Keratinocyte (primary cell): ENCODE measurements at places on chromosomes 11 and 22. TPM values are rescaled to one million over a fixed set of nuclear protein-coding genes. Genes with fewer than 3 reads are reported as not detected.

OR56A5 gene
- not detected in 3 replicates for polyA plus RNA-seq

OR4X1 gene
- polyA plus RNA-seq, result not detected in 3 replicates

SCUBE1 gene
- polyA plus RNA-seq, result not detected in 3 replicates

GRIK4 gene
- not detected in 3 replicates for polyA plus RNA-seq

OR2D2 gene
- polyA plus RNA-seq, result 0.10 to 0.14 TPM in 2 of 3 replicates, not detected in the other

RAB36 gene
- 1.7 to 4.9 TPM (median 1.9 TPM) in 3 replicates for polyA plus RNA-seq

MSANTD4 gene
- 7.3 to 10.6 TPM (median 10.6 TPM) in 3 replicates for polyA plus RNA-seq

LRRC75B gene
- 4.3 to 10.5 TPM (median 4.9 TPM) in 3 replicates for polyA plus RNA-seq

SESN3 gene
- 13.5 to 35.2 TPM (median 34.6 TPM) in 3 replicates for polyA plus RNA-seq

TRAPPC4 gene
- 113 to 121 TPM (median 119 TPM) in 3 replicates for polyA plus RNA-seq

OR52I1 gene
- not detected in 3 replicates for polyA plus RNA-seq

ANO1 gene
- 9.1 to 158 TPM (median 45.2 TPM) in 3 replicates for polyA plus RNA-seq

GRCh38 chr22:30216710-30217109 is 29.8 kb downstream of the LIF start:
- H3K4me1 ChIP-seq, result peaks cover 15% of the 10 kb centered on the region
- H3K27ac ChIP-seq, result no peak overlapping the region
- H3K27me3 ChIP-seq, result peaks cover 6% of the 10 kb centered on the region
- no peak for DNase-seq
- no peaks in the 10 kb centered on the region for H3K36me3 ChIP-seq

GRCh38 chr22:34797826-34798225 is 268.1 kb upstream of the ISX start:
- H3K27ac ChIP-seq, result no peak overlapping the region
- DNase-seq, result no peak
- H3K4me3 ChIP-seq, result no peak overlapping the region
- peaks cover 22% of the 10 kb centered on the region for H3K27me3 ChIP-seq

DNA sequence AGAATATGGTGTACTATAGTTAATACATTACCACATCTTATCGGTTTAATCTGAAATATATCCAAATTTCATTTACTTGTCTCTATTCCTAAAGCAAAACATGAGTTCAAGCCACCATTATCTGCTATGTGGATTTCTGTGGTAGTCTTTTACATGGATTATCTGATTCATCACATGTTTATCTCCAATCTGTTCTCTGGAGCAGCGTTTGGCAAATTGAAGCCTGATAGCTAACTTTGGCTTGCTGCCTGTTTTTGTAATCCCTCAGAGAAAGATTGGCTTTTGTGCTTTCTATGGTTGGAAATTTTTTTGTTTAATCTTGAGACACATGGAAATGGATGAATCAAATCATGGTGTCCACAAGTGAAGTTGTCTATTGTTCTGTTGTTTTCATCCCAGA is 274.3 kb downstream of the JRKL start:
- no peak for DNase-seq
- H3K4me1 ChIP-seq, result no peaks in the 10 kb centered on the region
- no peak overlapping the region for H3K4me3 ChIP-seq
- H3K36me3 ChIP-seq, result no peaks in the 10 kb centered on the region

GRCh38 chr11:17287058-17287457 is 10.5 kb downstream of the NUCB2 start:
- peaks cover 1% of the 10 kb centered on the region for H3K36me3 ChIP-seq
- no peak for DNase-seq
- no peaks in the 10 kb centered on the region for H3K4me1 ChIP-seq
- H3K27ac ChIP-seq, result no peak overlapping the region
- H3K27me3 ChIP-seq, result no peaks in the 10 kb centered on the region

- H3K4me1 ChIP-seq, result no peaks in the 10 kb centered on the region
- no peak overlapping the region for H3K4me3 ChIP-seq
- H3K27ac ChIP-seq, result no peak overlapping the region
- no peaks in the 10 kb centered on the region for H3K36me3 ChIP-seq
- no peak for DNase-seq
- no peaks in the 10 kb centered on the region for H3K27me3 ChIP-seq
Measured at GRCh38 chr11:37849706-37850105, 1251.7 kb upstream of the RAG2 start.

GRCh38 chr22:20299746-20300136 is 20.1 kb downstream of the DGCR6L start:
- DNase-seq, result no peak
- H3K4me1 ChIP-seq, result no peaks in the 10 kb centered on the region
- H3K27me3 ChIP-seq, result peaks cover 29% of the 10 kb centered on the region

DNA sequence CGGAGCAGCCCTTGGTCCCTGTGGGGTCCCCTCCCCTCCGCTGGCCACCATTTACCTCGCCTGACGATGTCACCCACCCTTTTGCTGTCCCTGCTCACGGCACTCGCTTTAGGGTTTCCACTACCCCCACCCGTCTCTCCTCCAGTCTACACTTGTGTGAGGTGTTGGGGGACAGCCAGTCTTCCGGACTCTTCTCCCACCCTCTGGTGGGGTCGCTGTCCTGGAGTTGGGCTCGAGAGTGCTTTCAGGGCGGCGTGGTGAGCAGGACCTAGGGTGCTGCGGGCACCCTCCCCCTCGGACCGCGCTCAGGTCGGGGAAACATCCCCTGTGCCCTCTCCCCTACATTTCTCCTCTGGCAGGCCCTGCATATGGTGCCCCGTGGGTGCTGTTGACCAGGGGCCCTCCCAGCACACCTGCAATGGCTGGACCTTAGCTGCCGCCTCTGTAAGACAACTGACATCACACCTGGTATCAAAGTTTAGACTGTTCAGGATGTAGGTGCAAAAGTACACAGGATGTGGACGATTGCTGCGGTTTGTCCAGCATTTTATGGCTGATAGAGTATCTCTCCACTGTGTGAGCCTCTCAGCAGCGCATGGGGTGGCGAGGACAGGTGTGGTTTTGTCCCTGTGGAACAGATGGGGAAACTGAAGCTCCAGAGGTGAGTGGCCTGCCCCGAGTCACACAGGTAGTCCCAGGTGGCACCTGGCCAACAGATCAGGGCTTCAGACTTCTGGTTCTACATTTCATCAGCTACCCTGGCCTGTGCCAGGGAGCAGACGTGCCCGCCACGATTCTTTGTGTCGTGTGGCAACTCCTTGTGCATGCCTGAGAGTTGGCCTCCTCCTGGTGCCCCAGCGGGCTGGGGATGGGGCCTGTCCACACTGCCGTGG is 1.2 kb downstream of the GRK2 start:
- H3K4me1 ChIP-seq, result peaks cover 78% of the 10 kb centered on the region
- no peak for DNase-seq
- peak overlapping the region; percentile 84 for H3K4me3 ChIP-seq
- peak overlapping the region; percentile 46 for H3K27ac ChIP-seq

DNA sequence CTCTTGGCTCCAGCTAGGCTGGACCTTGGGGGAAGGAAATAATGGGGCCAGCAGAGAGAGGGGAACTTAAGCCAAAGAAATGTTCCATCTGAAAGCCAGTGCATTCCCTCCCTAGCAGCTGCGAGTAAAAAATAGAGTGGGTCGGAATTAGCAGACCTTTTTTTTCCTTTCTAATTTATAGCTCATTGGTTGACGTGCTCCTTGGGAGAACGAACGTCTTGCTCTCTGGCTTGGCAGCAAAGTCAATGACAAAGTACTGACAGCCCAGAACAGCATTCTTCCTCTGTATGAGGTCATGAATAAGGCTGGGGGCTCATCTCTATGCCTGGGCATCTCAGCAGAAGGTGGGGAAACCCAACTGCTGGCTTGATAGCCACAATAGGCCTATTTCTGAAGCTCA is 65.0 kb downstream of the SEZ6L start:
- H3K4me3 ChIP-seq, result no peak overlapping the region
- no peaks in the 10 kb centered on the region for H3K4me1 ChIP-seq
- H3K27me3 ChIP-seq, result peaks cover 3% of the 10 kb centered on the region
- no peaks in the 10 kb centered on the region for H3K36me3 ChIP-seq

DNA sequence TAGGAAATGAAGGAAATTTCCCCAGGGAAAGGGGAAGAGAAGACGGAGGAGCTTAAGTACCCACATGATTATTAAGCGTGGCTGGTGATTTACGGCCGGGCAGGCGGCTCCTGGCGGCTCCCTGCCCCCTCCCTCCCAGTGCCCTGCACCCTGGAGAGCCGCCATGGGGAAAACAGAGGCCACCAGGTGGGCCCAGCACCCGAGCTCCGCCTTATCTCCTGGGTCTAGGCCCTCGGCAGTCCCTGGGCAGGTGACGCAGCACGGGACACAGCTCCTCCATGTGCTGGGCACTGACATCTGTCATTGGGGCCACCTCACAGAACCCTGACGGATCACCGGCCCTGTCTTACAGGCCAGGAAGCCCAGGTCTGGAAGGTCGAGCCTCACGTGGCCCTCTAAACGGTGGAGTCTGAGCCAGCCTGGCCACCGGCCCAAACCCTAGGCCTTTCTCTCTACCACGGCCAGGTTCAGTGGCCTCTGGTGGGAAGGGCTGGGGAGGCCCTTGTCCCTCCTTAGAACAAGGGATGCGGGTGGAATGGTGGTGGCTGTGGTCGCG is 60.2 kb upstream of the PPARA start:
- DNase-seq, result no peak
- H3K4me3 ChIP-seq, result no peak overlapping the region
- peaks cover 69% of the 10 kb centered on the region for H3K4me1 ChIP-seq
- peak overlapping the region; percentile 80 for H3K27ac ChIP-seq

DNA sequence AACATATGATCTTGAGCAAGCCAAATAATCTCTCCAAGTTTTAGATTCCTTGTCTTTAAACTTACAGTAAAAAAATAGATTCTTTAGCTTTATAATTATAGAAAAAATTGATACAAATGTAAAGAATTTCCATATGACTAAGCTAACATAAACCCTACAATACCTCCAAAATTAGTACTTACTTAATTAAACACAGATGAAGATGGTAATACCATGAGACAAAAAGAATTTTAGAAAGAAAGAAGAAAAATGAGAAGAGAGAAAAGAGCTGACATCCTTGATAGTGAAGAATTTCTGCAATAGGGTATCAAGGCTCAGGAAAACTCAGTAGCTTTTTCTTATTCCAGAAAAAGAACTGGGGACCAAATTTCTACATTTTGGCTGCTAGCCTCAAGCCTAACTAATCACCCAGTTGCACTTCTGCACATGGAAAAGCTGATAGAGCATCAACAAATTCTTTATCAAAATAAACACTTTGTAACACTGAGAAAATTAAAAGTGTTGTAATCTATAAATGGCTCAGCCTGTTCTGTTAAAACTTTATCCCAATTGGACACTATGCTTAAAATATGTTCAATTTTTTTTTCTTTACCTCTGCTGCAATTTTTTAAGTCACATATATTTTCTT is 24.7 kb upstream of the SOX6 start:
- H3K27me3 ChIP-seq, result no peaks in the 10 kb centered on the region
- no peak overlapping the region for H3K4me3 ChIP-seq
- no peaks in the 10 kb centered on the region for H3K4me1 ChIP-seq
- no peak overlapping the region for H3K27ac ChIP-seq

GRCh38 chr11:110112457-110112856 is 19.3 kb downstream of the ZC3H12C start:
- no peaks in the 10 kb centered on the region for H3K27me3 ChIP-seq
- H3K4me1 ChIP-seq, result no peaks in the 10 kb centered on the region
- no peak overlapping the region for H3K4me3 ChIP-seq

DNA sequence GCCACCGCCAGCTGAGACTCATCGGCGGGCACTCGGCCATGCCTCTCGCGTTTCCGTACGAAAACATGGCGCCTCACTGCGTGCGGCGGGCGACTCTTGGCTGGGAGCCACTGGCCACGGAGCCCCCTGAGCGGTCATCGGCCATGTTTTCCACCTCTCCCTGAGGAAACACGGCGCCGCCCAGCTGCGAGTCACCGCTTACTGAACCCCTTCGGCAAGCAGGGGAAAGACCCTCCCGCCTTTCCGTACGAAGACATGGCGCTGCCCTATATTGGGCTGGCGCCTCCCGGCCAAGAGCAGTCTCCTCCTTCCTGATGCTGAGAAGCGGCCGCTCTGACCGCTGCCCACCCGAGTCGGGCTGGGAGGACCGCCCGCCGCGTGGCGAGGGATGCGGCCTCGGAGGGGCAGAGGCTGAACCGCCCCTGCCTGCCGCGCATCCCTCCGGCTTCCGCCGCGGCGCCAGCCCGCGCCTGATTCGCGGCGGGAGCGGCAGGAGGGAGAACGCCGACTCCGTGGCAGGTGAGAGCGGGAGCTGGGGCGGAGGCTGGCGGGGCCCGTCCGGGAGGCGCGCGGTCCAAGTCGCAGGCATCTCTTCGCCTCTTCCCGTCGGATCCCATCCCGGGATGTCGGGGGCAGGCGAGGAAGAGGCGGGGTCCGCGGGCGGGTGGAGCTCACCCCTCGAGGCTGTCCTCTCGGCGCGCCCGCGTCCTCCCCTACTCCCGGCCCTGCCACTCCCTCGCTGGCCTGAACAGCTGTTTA is at the start of gene TCP11L1:
Gene TCP11L1 (plus strand): TSS at position 299 of the 759 bp plus-strand sequence. CDS start 4,202 bp downstream, outside the sequence.
- H3K4me1 ChIP-seq, result peaks cover 29% of the 10 kb centered on the region
- no peak for DNase-seq
- peak within 1 kb of the TSS; percentile 97 for H3K27ac ChIP-seq

DNA sequence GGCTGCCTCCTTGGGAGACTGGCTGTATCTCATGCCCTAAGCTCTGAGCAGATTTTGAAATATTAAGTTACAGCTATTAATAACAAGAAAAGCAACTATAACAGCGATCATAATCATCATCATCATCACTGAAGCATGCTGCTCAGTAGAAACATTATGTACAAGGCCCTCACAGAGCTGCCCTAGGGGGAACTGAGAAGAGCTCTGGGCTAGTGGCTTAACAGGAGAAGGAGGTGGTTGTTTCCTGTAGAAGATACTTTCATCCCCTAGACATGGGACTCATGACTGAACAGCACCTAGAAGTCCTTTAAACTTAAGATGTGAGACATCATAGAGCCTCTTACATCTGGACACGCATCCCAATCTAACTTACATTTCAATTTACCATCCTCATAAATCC is 332.8 kb upstream of the PLET1 start:
- no peaks in the 10 kb centered on the region for H3K36me3 ChIP-seq
- H3K27me3 ChIP-seq, result no peaks in the 10 kb centered on the region

DNA sequence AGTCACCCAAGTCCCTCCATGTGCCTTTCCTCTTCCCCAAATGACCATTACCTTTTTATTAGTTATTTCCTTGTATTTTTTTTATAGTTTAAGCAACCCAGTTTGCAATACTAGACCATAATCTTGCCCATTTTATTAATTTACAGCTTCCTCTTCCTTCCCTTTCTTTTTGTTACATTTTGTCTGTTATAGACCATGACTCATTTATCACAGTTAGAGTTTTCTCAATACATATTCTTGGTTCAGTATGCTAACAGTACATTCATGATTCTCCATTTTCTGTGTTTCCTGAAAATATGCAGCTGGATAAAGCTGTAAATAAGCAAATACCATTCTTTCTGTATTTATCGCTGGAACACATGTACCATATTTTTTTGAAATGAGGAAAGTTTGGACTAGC is 376.7 kb upstream of the RAG2 start:
- H3K27ac ChIP-seq, result no peak overlapping the region
- H3K27me3 ChIP-seq, result no peaks in the 10 kb centered on the region
- H3K4me1 ChIP-seq, result no peaks in the 10 kb centered on the region
- no peak for DNase-seq
- no peaks in the 10 kb centered on the region for H3K36me3 ChIP-seq
